Tibial nerve (tissue), 4 donors: ENCODE measurements at places on chromosomes 11 and 22. TPM values are rescaled to one million over a fixed set of nuclear protein-coding genes. Genes with fewer than 3 reads are reported as not detected.

Gene SLC17A6
- not detected for total RNA-seq

Gene TTC9C
- total RNA-seq, result 21.4 TPM

Gene USH1C
- total RNA-seq, result not detected

Gene OR52I1
- total RNA-seq, result not detected

- H3K4me1 ChIP-seq, result no peaks in the 10 kb centered on the region
- H3K4me3 ChIP-seq, result no peak overlapping the region
- no peak overlapping the region for H3K27ac ChIP-seq
- DNase-seq, result no peak
- no peaks in the 10 kb centered on the region for H3K36me3 ChIP-seq
Observed at GRCh38 chr22:34879001-34879400, 187.0 kb upstream of the ISX start.

GRCh38 chr22:19022755-19023154 lies 86.7 kb upstream of the PRODH start:
- H3K4me3 ChIP-seq, result no peak overlapping the region
- no peaks in the 10 kb centered on the region for H3K36me3 ChIP-seq
- peaks cover 8% of the 10 kb centered on the region for H3K27me3 ChIP-seq
- H3K4me1 ChIP-seq, result no peaks in the 10 kb centered on the region
- DNase-seq, result no peak

DNA sequence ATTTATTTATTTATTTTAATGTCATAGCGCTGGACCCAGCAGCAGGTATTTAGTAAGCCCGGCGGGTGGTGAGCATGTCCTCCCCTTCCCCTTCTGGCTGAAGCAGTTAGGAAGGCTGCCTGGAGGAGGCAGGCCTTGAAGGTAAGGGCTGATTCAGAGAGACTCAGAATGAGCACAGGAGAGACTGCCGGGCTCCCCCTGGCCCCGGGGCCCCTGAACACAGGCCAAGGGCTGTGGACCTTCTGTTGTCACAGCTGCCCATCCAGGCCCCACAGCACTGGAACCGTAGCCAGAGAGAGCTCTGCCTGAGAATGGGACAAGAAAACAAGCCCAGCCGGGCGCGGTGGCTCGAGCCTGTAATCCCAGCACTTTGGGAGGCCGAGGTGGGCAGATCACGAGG lies 52.8 kb downstream of the KCNJ4 start:
- H3K4me1 ChIP-seq, result no peaks in the 10 kb centered on the region
- no peaks in the 10 kb centered on the region for H3K36me3 ChIP-seq
- no peak overlapping the region for H3K27ac ChIP-seq
- no peaks in the 10 kb centered on the region for H3K27me3 ChIP-seq

GRCh38 chr11:32829680-32830412 lies at the start of gene PRRG4:
TSS of gene PRRG4 (plus strand) at chr11:32829927. CDS start at chr11:32830530, 603 bp downstream.
- peak within 1 kb of the TSS; percentile 86 for H3K27ac ChIP-seq
- H3K36me3 ChIP-seq, result no peaks in the 10 kb centered on the region
- peak within 1 kb of the TSS; percentile 72 for H3K4me3 ChIP-seq
- H3K4me1 ChIP-seq, result no peaks in the 10 kb centered on the region
- peak; percentile 40 for DNase-seq

GRCh38 chr11:96579656-96580055 lies 189.8 kb downstream of the JRKL start:
- H3K4me1 ChIP-seq, result no peaks in the 10 kb centered on the region
- no peaks in the 10 kb centered on the region for H3K36me3 ChIP-seq
- DNase-seq, result no peak
- H3K27ac ChIP-seq, result no peak overlapping the region

GRCh38 chr11:70740488-70740851 lies 342.1 kb downstream of the CTTN start:
- no peak for DNase-seq
- H3K4me3 ChIP-seq, result no peak overlapping the region
- no peaks in the 10 kb centered on the region for H3K27me3 ChIP-seq
- no peaks in the 10 kb centered on the region for H3K4me1 ChIP-seq
- H3K36me3 ChIP-seq, result no peaks in the 10 kb centered on the region
- H3K27ac ChIP-seq, result no peak overlapping the region

- H3K27ac ChIP-seq, result peak overlapping the region; percentile 70
- H3K36me3 ChIP-seq, result peaks cover 22% of the 10 kb centered on the region
- no peaks in the 10 kb centered on the region for H3K27me3 ChIP-seq
- no peak for DNase-seq
- peaks cover 43% of the 10 kb centered on the region for H3K4me1 ChIP-seq
Observed at GRCh38 chr11:975827-976226, 50.2 kb downstream of the AP2A2 start.

DNA sequence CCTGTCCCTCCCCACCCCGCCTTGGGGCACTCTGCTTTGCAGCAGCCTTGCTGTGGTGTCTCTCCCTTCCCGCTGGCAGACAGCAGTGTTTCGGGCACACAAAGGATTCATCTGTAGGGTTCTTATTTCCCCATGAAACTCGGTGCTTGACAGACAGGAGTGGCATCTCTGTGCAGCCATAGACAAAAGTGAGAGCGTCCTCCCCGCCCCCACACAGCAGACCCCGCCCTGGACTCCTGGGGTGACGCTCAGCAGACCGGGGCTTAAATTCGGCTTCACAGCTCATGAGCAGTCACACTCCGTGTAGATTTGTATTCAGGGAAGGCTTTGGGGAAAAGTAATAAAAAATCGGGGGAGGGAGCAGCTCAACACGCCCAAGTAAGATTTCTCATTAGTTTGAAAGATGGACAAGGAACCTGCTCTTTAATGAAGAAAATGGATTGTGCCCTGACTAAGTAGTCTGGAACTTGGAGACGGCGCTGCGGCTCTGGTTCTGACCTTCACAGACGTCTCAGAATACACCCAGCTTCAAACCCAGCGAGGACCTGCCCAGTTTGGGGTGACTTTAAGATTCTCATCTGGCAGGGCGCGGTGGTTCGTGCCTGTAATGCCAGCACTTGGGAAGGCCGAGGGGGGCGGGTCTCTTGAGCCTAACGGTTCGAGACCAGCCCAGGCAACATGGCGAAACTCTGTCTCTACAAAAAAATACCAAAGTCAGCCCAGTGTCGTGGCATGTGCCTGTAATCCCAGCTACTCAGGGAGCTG lies 136.0 kb downstream of the CACNA1I start:
- H3K4me3 ChIP-seq, result no peak overlapping the region
- no peaks in the 10 kb centered on the region for H3K4me1 ChIP-seq
- H3K36me3 ChIP-seq, result no peaks in the 10 kb centered on the region
- DNase-seq, result no peak
- no peak overlapping the region for H3K27ac ChIP-seq
- no peaks in the 10 kb centered on the region for H3K27me3 ChIP-seq

GRCh38 chr11:112255067-112255720 lies 5.5 kb downstream of the PLET1 start:
- no peaks in the 10 kb centered on the region for H3K27me3 ChIP-seq
- no peak for DNase-seq
- H3K4me3 ChIP-seq, result no peak overlapping the region
- no peaks in the 10 kb centered on the region for H3K36me3 ChIP-seq
- peaks cover 4% of the 10 kb centered on the region for H3K4me1 ChIP-seq
- H3K27ac ChIP-seq, result no peak overlapping the region

- no peak for DNase-seq
- H3K36me3 ChIP-seq, result no peaks in the 10 kb centered on the region
- H3K4me1 ChIP-seq, result no peaks in the 10 kb centered on the region
Observed at GRCh38 chr11:31606893-31607292, 97.3 kb downstream of the ELP4 start.

DNA sequence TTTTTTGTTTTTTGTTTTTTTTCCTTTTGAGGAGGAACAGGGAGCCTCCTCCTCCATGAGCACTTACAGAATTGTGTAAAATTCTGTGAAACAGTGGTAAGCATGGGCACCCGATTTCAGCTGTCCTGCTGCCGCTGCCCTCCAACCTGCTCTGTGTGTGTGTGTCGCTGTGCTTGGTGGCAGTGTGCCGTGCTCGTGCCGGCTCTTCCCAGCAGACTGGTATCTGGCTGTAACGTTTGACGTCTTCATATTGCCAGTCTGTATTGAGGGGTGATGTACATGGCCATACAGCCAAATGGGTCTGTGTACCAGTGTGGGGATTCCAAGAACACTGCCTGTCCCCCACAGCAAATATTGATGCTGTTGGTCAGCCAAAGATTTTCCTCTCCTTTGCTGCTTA lies 97.1 kb downstream of the CWC15 start:
- H3K27me3 ChIP-seq, result no peaks in the 10 kb centered on the region
- DNase-seq, result no peak
- H3K4me1 ChIP-seq, result peaks cover 39% of the 10 kb centered on the region
- no peak overlapping the region for H3K4me3 ChIP-seq
